ENCODE measurements at places on chromosomes 1 and 21.

DNA sequence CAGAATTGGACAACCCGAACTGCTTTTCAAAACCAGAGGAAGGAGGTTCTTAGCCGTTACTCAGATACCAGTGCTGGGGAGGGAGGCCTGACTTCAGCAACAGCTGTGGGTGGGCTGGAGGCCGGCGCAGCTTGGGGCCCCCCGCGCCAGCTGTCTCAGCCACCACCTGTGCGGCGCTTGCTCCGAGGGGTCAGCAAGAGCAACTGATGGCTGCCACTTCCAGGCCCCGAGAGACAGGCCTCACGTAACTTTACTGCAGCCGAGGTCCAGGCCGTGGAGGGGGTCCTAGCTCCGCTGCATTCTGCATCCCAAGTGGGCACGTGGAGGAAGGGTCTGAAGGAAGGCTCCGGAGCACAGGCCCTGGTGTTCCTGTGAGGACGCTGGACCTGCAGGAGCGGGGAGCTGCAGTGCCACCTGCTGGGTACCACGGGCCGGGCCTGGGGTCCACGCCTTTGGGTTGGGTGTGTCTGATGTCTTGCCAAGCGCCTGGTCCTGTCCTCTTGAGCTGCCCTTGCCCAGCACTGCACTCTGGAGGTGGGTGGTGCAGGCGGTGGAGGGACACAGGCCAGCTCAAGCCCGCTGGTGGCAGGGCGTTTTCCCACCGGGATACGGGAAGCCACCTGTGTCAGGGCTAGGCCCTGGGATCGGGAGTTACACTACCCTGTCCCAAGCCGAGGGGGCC is 9.8 kb downstream of the THAP3 start:
- no peak for DNase-seq

DNA sequence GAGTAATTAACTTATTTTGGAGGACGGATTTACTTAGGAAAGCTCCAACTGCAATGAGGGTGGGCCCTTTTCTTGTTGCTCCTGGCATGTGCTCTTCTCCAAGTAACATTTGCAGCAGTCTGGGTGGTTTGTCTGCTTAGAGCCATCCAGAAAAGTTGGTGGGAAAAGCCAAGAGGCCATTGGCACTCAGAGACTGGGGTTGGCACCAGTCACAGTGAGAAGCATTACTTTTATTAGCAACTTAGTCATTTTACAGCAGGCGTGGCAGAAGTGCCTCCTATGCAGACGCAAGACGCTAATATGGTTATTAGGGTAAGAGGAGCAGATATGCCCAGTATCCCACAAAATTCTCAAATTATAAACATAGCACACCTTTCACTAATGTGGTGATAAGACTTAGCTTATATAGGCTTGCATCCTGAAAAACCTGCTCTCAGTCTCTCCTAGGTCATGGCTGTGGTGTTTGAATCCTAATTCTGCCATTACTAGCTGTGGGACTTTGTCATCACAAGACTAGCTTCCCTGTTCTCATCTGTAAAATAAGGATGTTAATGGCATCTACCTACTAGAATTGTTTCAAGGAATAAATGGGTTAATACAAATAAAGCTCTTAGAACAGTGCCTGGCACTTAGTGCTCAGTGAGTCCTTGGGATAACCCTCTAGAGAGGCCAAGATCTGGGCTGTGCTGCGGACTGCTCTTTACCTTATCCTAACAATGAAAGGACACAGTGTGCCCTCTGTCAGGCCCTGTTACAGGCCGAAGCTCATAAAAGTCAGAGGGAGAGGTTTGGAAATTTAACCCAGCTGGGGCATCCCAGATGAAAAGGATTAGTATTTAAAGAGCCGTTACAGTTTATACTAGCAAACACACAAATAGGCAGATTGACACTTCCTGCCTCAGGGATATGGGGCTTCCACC is 154.6 kb downstream of the ROR1 start:
- no peak for DNase-seq

GRCh38 chr1:182283746-182284544 is 107.6 kb downstream of the GLUL start:
- no peak for DNase-seq

DNA sequence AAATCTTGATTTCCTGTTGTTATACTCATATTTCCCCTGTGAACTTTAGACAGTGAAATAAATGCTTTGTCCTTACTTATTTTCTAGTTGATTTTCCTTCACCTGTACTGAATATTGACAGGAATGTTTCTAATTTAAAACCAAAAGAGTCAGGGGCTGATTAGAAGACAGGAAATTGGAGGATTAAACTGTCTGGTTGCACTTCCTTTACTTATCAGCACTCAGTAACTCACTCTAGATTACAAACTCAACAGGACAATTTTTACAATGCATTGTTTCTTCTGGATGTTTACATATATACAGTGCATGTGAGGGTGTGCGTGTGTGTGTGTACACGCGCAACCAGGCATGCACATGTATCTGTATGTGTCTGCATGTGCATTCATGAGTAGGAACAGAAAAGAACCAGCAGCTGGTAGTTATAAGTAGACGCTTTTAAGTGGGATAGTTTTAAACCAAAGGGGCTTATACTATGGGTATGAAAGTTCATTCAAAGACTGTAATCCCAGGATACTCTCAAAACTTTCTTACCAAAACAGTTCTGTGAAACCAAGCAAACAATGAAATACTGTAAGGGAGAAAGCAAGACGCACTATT is 212.0 kb upstream of the NFIA start:
- DNase-seq: no peak

- no peak for DNase-seq
Observed at GRCh38 chr1:183926983-183927382, 110.5 kb downstream of the COLGALT2 start.

DNA sequence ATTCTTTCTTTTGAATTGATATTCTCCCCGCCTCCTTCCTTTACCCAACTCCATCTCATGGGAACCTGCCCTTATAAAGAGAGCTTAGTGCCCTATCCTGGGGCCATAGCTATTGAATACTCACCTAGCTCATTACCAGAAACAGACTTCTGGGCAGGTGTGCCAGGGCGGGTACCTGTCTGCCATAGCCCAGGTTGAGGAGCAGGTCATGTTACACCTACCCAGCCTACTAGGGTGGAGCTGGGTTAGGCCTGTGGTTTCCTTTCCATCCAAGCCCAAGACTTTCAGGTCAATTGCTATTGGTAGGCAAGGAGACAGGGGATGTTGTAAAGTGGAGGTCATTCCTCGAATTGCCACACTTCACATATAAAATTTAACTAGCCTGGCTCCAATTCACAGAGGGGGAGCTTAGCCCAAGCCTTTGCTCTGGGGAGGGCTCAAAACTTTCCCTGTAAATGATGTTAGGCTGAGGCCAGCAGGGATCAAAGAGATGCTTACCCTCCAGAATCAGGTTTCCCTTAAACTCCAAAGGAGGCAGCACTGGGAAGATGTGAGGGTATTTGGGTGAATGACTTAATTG is 87.1 kb upstream of the IPO9 start:
- DNase-seq: no peak

DNA sequence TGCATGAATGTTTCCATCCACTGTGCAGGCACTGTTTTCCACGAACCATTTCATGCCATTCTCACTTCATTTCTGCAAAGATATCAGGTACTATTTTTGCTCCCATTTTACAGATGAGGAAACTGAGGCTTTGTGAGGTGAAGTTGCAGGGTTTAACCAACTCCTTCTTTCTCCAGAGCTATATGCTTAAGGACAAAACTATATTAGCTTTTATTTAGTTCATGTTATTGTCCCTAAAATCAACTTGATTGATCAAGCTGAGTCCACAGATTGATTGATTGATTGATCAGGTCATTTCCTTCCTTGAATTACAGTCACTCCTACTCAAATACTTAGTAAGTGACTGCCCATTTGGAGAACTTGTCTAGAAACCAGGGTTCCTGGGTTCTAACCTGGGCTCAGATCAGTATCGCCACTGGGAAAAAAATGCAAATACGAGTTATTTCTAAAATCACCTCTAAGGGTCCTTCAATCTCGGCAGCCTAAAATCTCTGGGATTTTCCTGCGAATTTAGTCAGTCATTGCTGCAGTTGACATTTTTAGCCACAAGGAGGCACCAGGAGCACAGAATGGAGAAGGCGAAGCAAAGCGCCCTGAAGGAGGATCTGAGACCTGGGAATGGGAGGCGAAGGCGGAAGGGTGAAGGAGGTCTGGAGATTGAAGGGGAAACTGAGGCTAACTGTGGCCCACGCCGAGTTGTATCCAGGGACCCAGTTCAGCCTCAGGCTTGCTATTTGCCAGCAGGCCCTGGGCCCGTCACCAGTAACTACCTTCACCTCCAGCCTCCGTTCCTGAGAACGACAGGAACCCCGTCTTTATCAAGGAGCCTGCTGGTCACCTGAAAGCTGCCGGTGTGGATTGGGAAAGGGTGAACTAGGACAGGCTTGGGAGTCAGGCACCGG is 14.3 kb upstream of the MUL1 start:
- DNase-seq: peak; percentile 88

DNA sequence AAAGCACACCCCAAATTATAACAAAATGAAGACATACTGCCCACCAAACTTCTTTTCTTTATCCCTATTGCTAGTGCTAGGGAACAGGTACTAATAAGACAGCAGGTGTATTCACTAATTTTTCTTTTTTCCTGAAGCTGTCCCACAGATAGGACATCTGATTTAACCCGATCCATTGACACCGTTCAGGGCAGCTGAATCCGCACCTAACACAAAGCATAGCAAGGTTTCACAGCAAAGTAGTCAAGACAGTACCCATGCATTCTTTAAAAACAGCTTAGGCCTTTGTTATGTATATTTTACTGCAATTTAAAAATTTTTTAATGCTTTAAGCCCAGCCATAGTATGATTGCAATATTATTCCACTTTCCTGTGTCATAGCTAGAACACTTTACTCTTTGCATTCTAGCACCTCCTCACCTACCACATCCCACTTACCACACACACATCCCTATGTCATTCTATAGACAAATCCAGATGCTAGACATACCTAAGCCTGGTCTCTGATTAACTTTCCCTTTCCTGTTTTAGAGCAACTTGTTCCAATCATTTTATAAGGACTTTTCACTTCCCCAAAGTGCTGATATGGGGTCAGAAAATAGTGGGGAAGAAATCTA is 40.4 kb downstream of the GATAD2B start:
- DNase-seq: no peak

- DNase-seq: no peak
Observed at GRCh38 chr1:1989789-1990188, 13.8 kb downstream of the CFAP74 start.

DNA sequence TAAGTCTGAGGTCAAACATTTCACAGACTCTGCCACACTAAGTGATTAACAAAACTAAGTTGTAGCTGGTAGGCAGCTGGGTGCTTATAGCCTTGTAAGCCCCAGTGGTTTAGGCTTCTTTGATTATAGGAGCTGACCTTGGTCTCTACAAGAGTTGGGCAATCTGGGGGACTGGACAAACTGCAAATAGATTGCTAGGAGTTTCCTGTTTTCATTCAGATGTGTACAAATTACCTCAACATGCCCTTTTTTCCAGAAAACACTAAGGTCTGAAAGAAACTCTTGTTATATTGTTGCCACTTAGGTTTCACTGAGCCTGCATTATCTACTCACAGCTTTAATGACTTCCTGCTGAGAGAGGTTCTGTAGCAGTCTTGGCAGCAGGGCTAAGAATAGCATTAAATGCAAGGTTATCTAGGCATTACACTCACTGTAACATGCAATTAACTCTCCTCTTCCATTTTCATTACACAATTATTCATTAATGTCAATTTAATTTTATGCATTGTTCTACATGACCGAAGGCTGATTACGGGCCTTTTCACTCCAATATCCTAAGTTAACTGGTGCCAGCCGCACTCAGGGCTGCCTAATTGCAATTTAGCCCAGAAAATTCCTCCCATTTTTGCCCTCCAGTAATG is 314.0 kb downstream of the LMO4 start:
- DNase-seq: no peak

GRCh38 chr1:112461200-112461871 is 47.4 kb upstream of the WNT2B start:
- DNase-seq: no peak

DNA sequence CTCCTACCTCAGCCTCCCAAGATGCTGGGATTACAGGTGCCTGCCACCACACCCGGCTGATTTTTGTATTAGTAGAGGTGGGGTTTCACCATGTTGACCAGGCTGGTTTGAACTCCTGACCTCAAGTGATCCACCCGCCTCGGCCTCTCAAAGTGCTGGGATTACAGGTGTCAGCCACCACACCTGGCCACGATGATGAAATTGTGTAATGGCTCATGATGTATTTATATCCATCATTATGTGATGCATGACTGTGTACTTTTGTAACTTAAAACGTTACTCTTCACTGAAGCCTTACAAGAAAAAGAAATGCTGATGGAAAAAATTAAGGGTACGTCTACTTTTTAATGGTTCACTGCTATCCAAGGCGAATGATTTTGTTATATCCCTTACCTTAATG is 7.5 kb downstream of the TARDBP start:
- no peak for DNase-seq

DNA sequence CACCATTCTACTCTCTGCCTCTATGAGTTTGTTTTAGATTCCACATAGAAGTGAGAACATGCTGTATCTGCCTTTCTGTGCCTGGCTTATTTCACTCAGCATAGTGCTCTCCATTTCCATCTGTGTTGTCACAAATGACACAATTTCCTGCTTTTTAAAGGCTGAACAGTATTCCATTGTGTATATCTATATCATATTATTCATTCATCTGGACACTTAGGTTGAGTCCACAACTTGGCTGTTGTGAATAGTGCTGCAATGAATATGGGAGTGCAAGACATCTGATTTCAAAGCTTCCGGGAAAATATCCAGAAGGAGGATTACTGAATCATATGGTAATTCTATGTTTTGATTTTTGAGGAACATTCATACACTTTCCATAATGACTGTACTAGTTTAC is 20.1 kb upstream of the DONSON start:
- DNase-seq: no peak

GRCh38 chr21:18104802-18105201 is 139.8 kb upstream of the CHODL start:
- DNase-seq: no peak

- no peak for DNase-seq
Observed at GRCh38 chr1:117760069-117760468, 154.2 kb downstream of the TENT5C start.

GRCh38 chr1:48767975-48768510 is 8.6 kb downstream of the BEND5 start:
- DNase-seq: no peak

DNA sequence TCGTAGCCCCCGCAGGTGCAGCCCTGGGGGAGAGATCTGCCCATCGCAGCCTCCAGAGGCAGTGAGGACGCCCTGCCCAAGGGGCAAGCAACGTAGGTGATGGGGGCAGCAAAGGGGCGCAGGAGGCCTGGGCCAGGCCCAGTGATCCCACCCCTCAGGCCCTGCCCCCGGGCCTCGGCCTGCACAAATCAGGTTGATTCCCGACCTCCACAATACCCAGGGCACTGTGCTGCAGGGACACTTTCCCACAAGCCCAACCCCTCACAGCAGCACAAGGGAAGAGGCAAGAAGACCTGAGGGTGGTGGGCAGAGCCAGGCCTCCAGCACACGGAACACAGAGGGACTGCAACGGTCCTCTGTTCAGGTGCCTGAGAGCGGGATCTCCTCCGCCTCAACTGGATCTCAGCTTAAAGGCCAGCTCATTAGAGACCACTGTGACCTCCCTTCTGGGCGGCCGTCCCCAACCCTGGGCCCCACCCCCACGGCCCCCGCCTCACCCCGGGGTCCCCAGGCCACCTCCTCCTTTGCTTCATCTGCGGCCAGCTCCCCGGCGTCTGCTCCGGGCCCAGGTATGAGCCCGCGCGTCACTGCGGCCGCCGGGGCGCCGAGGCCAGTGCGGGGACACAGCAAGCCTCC is 812 bp upstream of the ARF1 start:
- DNase-seq: no peak

All from left kidney (tissue), 8 donors.